ENCODE measurements at places on chromosomes 11 and 22.
A peak's percentile ranks its signal among the peaks of the same experiment; 100 is the strongest.

DNA sequence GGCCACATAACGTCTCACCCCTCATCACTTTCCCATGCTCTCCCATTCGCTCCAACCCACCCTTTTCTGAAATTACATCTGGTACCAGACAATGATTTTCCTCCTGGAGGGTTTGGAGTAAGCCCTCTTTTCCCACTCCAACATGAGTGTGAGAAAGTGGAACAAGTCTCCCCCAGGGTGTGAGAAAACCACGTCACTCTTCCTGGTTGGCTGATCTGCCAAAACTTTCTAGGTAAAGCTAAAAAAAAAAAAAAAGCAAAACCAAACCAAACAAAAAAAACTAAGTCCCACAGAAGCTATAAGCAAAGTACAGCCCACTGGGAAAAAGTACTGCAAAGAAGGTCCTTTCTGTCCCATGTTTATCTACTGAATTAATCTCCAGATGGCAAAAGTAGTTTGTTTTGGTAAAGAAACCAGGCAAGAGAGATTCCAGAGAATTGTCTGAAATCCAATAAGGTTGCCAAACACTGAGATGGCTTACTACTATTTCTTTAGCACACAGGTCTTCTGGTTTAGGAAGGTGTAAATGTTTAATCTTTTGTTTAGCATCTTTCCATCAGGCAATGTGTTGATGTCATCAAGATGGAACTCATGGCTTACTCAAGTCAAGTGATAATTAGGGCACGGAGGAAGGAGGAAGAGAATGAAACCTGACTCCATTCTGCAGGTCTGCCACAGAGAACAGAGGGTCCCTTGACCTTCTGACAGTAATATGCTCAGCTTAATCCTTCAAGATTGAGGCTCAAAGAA, 395.6 kb downstream of the LARGE1 start:
- DNase-seq = no peak

- DNase-seq = no peak
Observed at GRCh38 chr11:134328433-134328832, 3.4 kb upstream of the GLB1L2 start.

GRCh38 chr11:111870886-111871692, at the start of gene ALG9:
Gene ALG9 (minus strand): TSS chr11:111871581. CDS start chr11:111871482, 99 bp downstream.
- peak; percentile 77 for DNase-seq

DNA sequence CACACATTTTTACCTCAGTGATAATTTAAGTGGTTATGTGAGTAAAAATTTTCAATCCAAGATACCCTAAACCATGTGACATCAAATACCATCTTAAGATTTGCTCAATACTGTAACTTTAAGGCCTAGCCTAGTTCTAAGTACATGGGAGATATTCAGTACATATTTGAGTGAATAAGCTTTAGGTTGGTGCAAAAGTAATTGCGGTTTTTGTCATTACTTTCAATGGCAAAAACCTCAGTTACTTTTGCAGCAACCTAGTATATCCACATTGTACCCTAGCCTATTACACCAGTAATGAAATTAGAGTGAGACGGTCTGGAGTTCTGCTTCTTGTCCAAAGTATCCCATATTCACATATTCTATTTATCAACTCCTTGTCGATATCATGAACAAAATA, 700.1 kb downstream of the LRRC4C start:
- DNase-seq = no peak

- DNase-seq = no peak
Observed at GRCh38 chr11:73403541-73403940, 27.3 kb downstream of the RELT start.

- DNase-seq = no peak
Observed at GRCh38 chr11:118918686-118919280, 6.9 kb downstream of the BCL9L start.

GRCh38 chr11:73401217-73401923, 25.2 kb downstream of the RELT start:
- no peak for DNase-seq

DNA sequence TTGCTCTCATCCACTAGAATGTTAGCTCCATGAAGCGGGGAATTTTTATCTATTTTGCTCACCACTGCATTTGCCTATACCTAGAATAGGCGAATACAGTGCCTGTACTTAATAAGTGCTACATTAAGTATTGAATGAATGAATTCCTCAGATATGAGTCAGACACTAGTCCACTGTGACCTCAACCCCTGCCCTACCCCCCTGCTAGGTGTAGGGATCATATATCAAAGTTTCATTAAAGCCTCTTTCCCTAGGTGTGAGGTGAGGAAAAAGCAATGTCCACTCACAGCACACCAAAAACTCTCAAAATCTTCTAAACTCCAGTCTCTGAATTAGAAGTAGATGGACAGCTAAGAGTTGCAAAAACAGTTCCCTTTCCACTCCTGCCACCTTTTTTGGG, 9.8 kb upstream of the PSMA1 start:
- no peak for DNase-seq

DNA sequence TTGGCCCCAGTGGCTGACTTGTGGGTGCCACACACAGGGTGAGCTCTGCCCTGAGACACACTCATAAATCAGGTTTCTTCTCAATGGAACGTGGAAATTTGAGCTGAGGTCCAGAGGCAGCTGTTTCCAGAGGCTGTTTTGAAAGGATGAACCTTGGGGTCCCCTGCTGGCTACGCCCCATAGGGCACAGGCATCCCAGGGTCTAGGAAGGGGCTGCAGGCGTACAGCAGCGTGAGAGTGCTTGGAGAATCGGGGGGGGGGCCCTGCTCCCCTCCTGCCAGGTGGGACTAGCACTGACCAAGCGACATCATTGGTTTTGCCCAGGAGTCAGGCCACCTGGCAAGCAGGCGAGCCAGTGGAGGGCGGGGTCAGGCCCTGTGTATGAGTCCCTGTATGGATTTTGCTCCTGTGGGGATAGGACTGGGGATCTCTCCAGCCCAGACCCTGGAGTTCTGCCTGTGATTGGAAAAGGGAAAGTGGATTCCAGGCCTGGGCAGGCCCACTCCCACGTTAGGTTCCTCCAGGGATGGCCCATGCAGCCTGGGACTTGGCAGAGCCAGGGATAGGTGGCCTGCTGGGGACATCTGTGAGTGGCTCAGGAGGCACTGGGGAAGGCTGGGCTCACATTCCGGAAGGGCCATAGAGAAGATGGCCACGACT, 61.0 kb downstream of the FBXO7 start:
- DNase-seq = no peak

DNA sequence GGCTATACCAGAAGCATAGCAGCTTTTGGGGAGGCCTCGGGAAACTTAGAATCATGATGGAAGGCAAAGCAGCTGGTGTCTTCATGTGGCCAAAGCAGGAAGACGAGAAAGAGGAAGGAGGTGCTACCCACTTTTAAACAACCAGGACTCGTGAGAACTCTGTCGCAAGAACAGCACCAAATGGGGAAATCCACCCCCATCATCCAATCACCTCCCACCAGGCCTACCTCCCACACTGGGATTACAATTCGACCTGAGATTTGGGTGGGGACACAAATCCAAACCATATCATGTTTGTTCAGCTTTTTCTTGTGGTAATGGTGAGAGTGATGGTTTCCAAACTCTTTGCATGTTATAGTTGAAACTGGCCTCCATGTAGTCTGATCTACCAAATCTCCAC, 32.5 kb upstream of the OR10D3 start:
- DNase-seq = no peak

DNA sequence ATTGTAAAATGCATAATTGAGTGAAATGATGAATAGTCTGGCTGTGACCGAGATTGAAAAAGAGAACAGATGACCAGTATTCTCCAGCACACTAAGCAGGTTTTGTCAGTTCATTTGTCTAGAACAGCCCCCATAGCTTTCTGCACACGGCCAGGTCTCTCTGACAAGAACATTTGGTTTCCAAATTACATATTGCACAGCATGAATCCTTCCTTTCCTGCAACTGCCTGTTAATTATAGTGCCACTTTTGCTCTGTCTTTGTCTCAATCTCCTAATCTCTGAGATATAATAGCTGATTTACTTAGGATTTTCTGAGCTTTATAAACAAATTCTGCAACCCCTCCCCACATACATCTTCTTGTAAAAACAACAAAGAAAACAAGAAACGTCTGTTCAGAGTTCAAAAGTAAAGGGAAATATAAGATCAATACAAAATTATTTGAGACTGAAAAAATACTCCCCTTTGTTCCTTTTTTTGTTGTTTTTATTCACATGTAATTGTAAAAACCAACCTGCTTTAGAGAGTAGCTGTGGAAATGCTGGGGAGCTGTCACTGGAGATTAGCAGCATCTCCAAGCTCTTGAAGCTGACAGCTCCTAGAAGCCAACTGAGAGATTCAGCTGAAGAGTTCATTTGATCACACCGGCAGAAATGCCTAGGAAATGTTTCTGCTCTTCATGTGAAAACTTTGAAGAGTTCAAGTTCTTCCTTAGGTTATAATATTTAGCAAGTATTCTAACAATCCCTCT, 998.1 kb downstream of the DLG2 start:
- DNase-seq = no peak

GRCh38 chr11:70397336-70397982, 870 bp upstream of the CTTN start:
- DNase-seq = no peak

DNA sequence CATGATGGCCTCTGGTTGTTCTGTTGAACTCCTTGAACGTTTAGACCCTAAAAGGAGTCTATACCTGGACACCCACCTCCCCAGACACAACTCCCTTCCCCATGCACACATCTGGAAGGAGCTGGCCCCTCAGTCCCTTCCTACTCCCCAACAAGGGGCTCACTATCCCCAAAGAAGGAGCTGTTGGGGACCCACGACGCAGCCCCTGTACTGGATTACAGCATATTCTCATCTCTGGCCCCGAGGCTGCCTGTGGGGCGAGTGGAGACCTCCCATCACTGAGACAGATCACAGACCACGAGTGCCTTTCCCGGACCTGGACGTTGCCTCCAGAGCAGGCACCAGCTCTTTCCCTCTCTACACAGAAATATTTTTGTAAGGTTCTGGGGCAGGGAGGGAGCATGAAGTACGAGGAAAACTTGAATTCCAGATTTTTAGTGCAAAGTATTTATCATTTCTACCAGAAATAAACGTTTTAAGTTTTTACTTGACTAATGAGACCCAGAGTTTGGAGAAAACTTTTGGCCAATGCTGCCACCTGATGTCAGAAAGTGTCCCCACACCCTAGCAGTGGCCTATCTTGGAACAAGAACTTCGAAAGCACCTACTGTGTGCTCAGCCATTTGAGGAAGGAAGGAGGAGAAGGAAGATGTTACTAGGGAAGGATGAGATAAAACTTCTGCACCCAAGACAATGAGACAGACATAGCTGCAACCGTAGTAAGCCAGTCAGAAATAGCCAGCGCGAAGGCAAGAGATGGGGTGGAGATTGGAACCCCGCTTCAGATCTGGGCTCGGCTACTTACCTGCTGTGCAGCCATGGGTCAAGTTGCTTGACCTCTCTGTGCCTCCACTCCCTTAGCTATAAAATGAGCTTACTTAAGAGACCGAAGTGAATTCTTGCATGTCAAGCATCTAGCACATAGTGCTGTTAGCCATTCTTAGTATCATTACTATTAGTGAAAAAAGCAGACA, 10.2 kb upstream of the POU2F3 start:
- no peak for DNase-seq

Data from stimulated activated CD8-positive, alpha-beta memory T cell treated with anti-CD3 and anti-CD28 coated beads, Interleukin-15, amount 100 ng/mL, for 4 hours (primary cell).